Stimulated activated CD4-positive, alpha-beta T cell treated with anti-CD3 and anti-CD28 coated beads, Interleukin-2, amount 100 ng/mL, for 48 hours (primary cell): ENCODE measurements at places on chromosomes 3 and 15.

DNA sequence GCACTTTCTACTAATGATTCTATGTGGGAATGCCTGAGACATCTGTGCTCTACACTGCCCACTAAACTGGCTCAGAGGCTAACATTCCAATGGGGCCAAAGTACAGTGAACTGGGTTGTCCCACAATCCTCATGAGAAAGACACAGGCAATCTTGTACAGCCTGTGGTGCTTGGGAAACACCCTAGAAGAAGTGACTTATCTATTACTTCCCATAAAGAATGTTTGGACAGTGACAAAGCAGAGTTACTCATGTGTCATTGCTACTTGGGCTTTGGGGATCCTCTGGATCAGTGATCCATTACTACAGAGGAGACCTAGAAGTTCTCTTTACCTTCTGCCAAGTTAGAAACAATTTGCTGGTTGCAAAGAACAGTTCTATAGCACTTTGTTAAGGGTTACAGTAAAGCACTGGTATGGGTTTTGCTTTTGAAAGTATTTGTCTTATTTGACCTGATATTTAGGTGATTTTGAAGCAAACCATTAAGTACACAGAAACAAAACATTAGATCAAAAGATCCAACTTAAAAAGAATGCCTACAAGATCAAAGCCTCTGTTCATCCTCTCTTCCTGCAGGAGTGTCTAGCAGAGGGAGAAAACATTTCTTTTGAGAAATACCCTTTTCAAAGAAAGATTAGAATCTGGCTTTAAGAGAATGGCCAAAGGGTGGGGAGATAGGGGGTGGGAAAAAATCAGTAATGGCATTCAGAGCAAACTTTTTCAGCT lies 75.8 kb downstream of the CTNNB1 start:
- no peak for DNase-seq

GRCh38 chr3:73766599-73767381 lies 142.0 kb upstream of the PDZRN3 start:
- DNase-seq: no peak

- no peak for DNase-seq
These were observed 155.6 kb downstream of the GOLGA6L4 start for GRCh38 chr15:84391191-84391590.

DNA sequence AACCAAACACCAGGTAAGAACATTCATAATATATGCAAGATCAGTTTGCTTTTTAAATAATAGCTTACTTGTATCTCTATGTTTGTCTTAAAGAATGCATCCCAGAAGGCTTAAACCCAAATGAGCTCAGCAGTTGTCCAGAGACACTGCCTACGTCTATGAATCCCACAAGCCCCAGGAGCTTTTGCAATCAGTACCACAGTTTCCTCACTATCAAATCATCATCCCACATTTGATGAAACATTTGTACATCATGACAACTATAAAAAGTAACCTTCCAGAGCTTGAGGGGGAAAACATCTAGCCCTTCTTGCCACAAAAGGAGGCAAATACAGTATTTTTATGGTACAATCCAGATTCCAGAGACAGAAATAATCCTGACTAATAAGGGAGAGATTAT lies 63.7 kb downstream of the ATP8B4 start:
- DNase-seq: no peak

GRCh38 chr15:61318301-61318700 lies 89.2 kb upstream of the RORA start:
- no peak for DNase-seq

DNA sequence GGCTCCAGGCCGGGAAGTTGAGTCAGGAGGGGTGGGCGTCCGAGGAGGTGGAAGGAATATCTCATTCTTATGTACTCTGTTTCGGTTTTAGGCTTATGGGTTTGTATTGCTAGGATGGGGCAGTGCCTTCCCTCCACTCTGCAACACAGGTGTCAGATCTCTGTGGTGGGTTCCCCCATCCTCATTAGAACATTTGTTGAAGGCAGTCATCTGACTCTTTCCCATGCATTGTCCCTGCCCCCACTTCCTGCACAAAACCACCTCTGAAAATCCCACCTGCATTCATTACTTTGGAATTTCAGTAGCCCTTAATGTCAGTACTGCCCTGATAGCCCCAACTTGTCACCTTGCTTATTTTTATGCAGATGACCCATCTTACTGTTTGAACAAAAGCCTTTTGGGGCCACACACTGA lies 29.5 kb downstream of the GYG1 start:
- DNase-seq: no peak

DNA sequence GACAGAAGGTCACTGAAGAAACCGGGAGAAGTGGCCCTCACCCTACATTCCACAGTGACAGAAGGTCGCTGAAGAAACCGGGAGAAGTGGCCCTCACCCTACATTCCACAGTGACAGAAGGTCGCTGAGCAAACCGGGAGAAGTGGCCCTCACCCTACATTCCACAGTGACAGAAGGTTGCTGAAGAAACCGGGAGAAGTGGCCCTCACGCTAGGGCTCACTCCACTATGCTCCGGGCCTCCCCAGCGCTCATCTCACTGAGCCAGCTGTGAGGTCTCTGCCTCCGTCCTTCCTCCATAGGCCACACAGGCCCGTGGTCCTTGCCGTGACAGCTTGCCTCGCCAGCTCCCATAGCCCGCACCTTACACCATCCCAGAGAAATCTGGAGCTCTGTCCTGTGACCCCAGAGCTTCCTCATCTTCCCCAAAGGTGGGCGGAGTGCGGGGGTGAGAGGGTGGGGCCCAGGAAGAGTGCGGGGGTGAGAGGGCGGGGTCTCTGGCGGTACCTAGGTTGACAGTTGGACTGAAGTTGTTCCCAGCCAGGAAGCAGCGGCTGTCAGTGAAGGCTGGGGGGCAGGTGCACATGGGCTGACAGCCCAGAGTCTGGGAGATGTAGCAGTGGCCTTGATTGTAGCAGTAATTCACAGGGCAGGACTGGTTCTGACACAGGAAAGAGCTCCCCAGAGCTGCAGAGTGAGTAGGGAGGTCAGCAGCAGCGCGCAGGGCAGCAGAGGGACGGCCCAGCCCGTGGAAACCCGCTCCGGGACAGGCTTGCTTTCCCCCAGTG lies 32.0 kb downstream of the MUC20 start:
- no peak for DNase-seq

DNA sequence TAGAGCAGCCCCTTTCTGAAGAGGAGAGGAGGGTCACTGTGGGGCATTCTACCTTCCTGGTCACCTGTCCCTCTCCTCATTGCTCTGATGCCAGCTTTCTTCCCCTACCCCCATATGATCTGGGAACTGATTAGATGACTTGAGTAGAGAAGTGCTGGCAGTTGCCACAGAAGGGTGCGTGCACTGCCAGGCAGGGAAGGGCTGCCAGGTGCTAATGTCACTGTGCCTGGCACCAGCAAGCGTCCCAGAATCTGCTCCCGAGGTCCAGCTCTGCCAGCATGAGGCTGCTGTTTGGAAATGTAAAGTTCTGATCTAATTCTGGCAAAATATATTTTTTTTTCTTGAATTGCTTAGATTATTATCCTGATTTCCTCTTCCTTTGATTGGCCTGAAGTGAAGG lies 52.8 kb downstream of the PPM1L start:
- no peak for DNase-seq

- no peak for DNase-seq
These were observed 32.6 kb downstream of the MB21D2 start for GRCh38 chr3:192884777-192885773.

GRCh38 chr3:56981445-56982230 lies 78.8 kb upstream of the SPATA12 start:
- no peak for DNase-seq

DNA sequence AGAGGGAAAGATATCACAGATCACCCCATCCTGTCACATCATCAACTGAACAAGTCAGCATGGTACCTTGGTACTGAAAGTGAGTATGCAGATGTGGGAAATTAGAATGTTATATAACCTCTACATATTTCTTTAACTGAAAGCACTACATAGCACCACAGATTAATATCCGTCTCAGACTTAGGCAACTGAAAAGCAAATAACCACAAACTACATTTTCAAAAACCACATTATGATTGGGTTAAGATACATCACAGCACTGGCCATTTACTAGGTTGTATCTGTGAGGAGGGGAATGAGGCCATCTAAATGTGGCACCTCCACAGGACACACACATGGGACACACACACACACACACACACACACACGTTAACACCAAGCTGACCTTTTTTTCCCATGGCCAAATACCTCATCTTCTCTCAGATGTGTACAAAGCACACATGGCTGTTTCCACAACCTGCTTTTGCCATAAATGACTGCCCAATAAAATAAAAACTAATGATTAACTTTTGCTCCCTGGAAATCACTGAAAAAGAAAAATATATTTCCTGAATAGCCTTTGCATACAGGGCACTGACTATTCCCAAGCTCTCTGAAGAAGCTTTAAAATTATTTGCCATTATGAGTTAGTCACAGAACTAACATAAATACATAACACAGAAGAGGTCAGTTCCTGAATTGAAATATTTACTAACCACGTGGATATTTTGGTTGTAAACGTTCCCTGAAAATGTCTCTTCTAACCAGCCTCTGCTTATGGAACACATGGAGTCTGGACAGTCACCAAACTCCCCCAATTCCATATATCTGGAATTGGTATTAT lies 60.1 kb downstream of the SUMF1 start:
- DNase-seq: no peak

- no peak for DNase-seq
These were observed 14.2 kb downstream of the CCNL1 start for GRCh38 chr3:157145606-157146322.

GRCh38 chr3:13866041-13866965 lies 13.6 kb downstream of the WNT7A start:
- peak; percentile 29 for DNase-seq

DNA sequence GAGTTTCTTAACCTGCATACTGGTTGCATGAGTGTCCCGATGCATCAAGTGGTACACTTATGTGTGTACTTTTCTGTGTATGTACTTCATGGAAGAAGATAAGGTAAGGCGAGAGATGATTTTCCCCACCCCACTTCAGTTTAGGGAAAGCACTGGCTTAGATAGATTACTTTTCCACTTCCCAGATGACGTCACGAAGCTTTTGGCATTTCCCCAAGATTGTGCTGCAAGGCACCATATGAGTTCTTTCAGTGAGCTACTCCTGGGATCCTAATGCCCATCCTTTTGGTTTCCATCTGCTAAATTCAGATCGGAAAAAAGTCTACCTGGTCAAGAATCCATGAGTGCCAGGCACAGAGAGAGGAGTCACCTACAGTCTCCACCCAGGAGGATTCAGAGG lies 4.5 kb downstream of the IL17RB start:
- DNase-seq: no peak

DNA sequence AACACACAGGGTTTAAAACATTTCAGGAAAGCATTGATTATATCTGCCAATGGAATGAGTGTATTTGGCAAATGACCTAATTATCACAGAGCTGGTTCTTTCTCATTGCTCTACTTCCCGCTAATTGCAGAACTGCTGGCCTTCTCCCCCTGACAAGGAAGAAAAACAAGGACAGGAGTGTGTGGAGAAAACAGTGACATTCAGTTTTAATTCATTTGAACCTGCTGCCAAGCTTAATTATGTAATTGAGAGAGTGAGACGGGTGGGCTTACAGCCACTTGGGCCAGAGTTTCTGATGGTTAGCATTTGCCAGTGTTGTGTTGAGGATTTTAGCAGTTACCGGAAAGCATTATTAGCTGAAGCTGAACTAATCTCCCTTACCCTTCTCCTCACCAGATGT lies 301.4 kb downstream of the RBMS3 start:
- no peak for DNase-seq

DNA sequence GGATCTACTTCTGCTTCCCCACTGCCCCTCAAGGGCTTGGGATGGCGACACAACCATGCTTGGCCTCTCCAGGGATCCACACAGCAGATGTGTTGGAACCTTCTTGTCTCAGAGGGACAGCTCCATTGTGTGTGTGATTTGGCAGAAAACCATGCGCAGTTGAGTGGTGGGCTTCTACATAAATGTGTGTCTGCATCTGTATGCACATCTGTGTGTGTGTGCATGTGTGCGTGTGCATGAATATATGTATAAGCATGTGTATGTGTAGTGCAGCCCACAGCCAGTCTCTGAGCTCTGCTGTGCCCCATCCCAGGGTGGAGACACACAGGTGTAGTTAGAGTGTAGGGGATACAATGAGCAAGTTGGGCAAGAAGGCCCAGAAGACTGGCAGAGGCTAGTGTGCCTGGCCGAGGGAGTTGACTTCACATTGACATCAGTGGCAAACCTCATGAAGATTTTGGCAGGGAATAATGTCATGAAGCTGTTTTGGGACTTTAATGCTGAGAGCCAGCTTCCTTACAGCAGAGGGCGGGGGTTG lies 8.1 kb downstream of the GLYCTK start:
- DNase-seq: no peak

GRCh38 chr3:172669021-172669420 lies 41.8 kb downstream of the NCEH1 start:
- no peak for DNase-seq

DNA sequence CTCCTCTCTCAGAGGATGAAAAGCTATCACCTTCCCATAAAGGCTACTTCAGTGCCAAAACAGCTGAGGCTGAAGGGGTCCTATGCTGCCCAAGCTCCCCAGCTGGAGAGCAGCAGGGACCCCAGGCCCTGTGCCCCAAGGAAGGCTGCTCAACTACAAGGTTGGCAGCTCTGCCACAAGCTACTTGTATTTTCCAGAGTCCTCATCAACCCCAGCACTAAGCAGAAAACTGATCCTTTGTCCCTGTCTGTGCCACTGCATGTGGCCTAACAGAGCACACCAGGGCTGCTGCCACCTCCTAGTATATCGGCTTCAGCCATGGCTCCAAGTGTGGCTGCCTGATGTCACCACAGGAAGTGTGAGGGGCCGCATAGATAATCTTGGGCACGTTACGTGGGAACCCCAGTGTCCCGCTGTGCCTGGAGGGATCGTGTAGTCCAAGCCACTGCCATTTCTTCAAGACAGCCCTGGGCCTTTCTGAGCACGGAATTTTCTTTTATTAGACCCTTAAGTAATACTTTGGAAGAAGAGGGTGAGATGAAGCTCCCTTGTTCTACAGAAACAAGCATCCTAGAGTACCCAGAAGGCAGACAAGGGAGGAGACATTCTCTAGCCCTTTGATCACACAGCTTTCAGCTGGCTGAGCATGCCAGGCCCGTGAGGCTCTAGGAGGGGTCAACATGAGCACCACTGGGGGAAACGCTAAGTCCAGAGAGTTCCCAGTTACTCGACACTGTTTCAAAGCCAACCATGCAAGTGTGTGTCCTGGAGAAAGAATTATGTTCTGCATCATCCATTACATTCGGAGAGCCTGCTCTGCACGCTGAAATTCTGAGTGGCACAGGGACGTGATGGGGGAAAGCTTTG lies 60.7 kb downstream of the CAPN7 start:
- no peak for DNase-seq

DNA sequence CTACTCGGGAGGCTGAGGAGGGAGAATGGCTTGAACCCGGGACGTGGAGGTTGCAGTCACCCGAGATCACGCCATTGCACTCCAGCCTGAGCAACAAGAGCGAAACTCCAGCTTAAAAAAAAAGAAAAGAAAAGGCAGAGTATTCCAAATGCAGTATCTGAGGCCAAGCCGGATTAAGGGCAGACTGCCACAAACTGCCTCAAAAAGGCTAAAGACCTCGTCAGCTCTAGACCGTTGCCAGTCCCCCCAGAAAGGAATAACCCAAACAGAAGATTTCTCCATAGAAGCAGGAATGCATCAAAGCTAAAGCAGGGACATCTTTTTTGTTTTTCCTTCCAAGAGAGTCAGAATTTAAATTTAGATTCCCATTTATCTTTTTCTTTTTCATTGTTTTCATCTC lies 72.9 kb downstream of the TM4SF4 start:
- DNase-seq: no peak
